ENCODE measurements at places on chromosomes 16 and 17.

DNA sequence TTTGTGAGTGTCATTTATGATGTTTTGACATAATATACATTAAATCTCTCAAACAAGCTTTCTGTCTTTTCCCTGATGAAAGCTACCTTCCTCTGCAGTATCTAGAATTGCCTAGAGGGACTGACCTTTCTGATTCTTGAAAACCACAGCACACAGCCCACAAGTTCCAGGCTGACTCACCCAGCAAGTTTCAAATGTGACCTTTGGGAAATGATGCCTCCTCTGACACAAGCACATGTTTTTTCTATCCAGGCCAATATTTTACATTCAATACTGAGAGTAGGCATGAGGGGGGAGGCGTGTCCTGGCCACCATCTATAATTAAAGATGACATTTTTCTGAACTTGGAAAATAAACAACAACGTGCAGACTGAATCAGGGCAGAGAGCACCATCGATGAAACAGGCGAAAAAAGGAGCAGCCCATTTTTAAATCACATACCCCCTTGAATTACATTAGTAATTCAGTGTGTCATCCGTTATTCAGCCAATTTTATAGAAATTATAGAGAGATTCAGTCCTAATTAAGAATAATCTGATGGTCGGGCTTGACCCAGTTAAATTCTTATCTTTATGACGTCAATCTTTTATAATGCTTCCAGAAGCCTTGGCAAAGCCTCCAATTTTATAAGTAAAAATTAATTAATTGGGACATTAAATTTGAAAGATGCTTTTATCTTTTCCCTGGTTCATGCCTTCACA is 292.6 kb upstream of the CDH11 start:
- DNase-seq = peak; percentile 78

- no peak for DNase-seq
Measured at GRCh38 chr17:55978578-55978977, 174.7 kb upstream of the ANKFN1 start.

DNA sequence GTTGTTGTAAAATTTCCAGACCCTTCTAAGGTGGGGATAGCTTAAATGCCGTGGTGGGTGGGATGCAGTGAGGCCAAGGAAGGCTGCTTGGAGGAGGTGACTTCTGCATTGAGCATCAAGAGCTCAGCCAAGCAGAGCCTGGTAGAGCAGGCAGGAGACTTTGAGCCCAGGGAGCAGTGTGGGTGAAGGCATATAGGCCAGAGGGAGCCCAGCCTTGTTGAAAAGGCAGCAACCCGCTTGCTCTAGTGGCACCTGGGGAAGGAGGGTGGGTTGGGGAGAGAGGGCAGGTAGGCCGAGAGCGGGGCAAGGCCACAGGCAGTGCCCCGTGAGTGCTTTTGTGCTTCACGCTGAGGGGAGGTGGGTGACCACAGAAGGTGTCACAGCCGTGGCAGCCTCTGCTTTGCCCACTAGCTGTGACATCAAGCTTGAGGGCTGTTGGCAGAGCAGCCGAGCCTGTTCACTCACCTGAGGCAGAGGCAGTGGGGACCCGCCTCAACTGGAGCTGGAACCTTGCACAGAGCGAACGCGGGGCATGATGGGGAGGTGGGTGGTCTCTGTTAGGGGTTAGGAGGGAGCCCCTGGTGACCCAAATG is 56.1 kb downstream of the IRF8 start:
- DNase-seq = no peak

DNA sequence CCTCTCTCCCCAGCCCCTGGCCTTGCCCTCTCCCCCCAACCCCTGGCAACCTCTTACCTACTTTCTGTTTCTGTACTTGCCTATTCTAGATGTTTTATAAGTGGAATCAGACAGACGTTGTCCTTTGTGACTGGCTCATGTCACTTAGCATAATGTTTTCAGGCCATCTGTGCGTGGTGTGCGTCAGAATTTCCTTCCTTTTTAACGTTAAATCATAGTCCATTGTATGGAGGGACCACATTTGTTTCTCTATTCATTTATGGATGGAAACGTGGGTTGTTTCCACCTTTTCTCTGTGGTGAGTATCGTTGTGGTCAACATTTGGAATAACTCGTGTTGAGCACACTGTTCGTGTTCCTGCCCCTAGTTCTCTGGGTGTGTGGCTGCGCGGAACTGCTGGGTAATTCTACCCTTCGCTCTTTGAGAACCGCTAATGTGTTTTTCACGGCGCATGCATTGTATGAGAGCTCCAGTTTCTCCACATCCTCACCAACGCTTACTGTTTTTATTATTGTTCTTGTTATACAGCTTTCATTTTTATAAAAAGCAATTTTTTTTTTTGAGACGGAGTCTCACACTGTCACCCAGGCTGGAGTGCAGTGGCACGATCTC is 26.3 kb downstream of the ACTG1 start:
- DNase-seq = no peak

GRCh38 chr17:218432-219110 is 37.1 kb upstream of the DOC2B start:
- no peak for DNase-seq

- no peak for DNase-seq
Measured at GRCh38 chr17:34990921-34991365, 10.6 kb downstream of the LIG3 start.

DNA sequence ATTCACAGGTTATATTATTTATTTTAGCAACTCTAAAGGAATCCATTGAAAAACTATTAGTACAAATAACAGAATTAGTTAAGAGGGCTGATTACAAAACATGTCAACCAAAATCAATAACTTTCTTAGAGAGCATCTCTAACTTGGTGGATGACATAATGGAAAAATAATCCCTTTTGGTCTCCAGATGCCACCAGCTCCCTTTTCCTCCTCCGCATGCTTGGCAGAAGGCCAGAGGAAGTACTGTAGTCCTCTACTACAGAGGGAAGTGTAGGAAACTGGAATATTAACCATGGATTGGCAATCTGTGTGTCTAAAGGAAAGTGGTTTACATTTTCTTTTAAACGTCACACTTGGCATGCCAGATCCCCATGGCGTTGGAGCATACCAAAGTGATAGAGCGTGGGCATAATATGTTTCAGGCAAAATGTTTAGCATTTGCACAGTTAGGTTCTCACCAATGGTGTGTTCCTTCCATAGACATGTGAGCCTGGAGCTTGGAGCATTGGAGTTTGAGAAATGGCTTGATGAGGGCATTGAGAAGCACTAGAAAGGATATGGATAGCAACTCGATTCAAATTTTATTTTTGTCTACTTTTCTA is 106.3 kb downstream of the PRKCB start:
- DNase-seq = no peak

DNA sequence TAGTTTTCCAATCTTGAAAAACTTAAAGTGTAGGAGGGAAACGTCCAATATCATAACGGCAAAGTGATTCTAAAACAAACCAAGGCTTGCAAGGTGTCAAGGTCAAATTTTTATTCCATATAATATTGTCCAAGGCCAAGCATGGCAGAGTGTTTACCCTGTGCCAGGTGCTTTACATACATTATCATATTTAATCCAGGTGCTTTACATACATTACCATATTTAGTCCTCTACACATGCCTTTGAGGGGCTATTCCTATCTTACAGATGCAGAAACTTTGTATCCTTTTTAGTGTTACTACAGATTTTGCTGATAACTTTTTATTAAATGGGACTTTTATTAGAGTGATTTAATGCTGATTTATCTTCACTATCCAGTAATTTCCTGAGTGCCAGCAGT is 23.9 kb downstream of the MAF start:
- DNase-seq = no peak

DNA sequence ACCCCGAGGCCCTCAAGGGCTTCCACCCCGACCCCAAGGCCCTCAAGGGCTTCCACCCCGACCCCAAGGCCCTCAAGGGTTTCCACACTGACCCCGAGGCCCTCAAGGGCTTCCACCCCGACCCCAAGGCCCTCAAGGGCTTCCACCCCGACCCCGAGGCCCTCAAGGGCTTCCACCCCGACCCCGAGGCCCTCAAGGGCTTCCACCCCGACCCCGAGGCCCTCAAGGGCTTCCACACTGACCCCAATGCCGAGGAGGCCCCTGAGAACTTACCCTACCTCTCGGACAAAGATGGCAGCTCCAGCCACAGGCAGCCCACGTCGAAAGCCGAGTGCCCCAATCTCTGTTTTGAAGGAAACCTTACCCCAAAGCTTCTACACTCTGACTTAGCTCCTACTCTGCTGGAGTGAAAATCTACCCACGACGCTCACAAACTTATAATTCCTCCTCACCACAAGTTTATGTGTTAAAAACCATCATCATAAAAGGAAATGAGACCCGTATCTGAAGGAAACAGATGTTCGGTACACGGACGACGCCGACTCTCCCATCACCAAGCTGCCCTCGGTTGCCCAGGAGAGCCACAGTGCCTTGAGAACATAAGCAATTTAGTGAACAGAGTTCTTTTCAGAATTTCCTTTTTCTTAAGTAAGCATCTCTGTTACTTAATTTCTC is 61.2 kb upstream of the RPH3AL start:
- DNase-seq = no peak
